ENCODE measurements at places on chromosomes 7 and 10. TPM values are rescaled to one million over a fixed set of nuclear protein-coding genes. Genes with fewer than 3 reads are reported as not detected.

DNA sequence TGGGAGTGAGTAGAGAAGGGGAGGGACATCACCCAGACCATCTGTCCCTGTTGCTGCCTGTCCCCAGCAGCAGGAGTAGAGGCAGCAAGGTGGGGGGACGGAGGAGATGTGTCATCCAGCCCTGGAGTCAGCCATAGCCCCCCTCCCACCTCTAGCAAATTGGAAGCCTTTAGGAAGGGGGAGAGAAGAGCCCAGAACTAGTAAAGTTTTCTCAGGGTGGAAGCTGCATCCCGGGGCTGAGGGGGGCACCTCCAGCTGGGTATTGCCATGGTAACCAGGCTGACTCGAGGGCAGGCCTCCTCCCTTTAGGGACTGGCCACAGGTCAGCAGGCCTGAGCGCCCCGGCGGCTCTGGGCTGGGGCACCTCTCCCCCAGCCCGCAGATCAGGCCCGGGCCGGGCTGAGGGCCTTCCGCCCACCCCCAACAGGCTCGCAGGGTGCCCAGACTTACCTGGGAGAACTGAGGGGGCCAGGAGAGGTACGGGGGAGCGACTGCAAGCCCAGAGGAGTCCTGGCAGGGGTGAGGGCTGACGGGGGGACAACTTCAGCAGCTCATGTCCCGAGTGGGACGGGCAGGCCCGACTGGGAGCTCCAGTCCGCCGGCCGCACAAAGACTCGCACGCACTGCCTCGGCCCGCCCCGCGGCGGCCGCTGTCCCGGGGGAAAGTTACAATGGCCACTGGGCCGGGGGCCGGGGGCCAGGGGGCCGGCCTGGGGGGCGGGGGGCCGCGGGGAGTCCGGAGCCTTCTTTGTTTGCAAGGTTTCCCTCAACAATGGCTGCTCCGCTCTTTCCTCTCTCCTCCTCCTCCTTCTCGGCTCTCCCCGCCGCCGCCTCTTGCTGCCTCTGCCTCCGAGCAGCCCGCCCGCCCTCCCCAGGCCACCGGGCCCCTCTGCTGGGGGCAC is 6.0 kb downstream of the LDB1 start:
- H3K27ac ChIP-seq = peak overlapping the region; percentile 38
- peak; percentile 69 for DNase-seq
- no peaks in the 10 kb centered on the region for H3K36me3 ChIP-seq

DNA sequence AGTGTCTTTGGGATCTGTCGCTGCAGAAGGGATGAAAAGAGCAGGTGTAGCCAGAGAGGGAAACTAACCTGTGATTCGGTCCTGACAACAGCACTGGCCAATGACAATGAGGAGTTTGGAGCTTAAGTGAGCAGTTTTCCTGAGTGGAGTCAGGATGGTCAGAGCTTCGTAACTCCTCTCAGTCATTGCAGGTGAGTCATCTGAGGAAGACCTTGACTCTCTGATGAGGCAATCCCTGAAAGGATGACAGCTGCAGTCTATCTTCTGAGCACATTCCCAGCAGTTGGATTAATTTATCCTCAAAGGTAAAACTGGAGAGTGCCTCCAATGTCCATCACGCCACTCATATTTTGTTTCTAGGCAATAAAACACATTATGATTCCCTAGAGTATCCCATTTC is 401.9 kb downstream of the POM121L12 start:
- no peaks in the 10 kb centered on the region for H3K36me3 ChIP-seq
- no peaks in the 10 kb centered on the region for H3K27me3 ChIP-seq
- DNase-seq = no peak
- no peak overlapping the region for H3K27ac ChIP-seq

Gene C10orf53
- polyA plus RNA-seq = not detected

Gene CPA2
- polyA plus RNA-seq = 4,591 TPM

DNA sequence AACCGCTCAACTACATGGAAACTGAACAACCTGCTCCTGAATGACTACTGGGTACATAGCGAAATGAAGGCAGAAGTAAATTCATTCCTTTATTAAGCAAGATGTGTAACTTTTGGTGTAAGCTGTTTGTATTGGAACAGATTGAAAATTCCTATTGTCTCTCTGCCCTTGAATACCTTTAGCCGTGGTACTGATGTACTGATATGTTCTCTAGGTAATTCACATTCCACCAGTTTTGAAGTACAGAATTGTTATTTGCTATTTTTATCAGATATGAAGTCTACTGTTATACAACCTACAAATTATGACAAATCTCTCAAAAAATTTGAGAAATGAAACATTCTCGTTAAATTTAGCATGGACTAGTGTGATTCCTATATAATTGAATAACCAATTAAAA is 17.7 kb downstream of the ZMYND11 start:
- peaks cover 6% of the 10 kb centered on the region for H3K4me1 ChIP-seq
- no peak for DNase-seq
- H3K27ac ChIP-seq = no peak overlapping the region
- H3K4me3 ChIP-seq = no peak overlapping the region
- H3K27me3 ChIP-seq = no peaks in the 10 kb centered on the region

- H3K4me3 ChIP-seq = no peak overlapping the region
- DNase-seq = no peak
- H3K36me3 ChIP-seq = no peaks in the 10 kb centered on the region
- no peaks in the 10 kb centered on the region for H3K4me1 ChIP-seq
- no peak overlapping the region for H3K27ac ChIP-seq
- no peaks in the 10 kb centered on the region for H3K27me3 ChIP-seq
These were observed 1152.0 kb downstream of the SORCS3 start for GRCh38 chr10:105793071-105793470.

DNA sequence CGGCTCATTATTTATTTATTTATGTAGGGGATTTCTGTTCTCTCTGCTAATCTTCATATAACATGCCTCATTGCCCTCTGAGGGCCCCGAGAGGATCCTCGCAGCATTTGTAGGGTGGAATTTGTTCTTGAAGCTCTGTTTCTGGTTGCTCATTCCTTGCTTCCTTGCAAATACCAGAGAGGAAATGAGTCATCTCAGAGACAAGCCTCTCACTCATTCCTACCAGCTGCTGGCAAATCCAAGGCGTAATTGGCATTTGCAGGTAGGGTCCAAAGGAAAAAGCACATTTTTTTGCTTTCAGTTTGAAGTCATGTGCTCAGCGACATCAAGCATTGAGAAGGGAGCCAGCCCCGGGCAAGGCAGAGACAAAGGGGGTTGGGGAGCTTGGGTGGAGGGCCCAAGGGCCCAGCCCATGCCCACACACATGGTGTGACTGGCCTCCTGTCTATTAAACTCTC is 501.6 kb downstream of the GALNT17 start:
- no peak overlapping the region for H3K27ac ChIP-seq
- H3K36me3 ChIP-seq = no peaks in the 10 kb centered on the region
- DNase-seq = no peak
- H3K4me1 ChIP-seq = no peaks in the 10 kb centered on the region
- H3K4me3 ChIP-seq = no peak overlapping the region
- no peaks in the 10 kb centered on the region for H3K27me3 ChIP-seq

DNA sequence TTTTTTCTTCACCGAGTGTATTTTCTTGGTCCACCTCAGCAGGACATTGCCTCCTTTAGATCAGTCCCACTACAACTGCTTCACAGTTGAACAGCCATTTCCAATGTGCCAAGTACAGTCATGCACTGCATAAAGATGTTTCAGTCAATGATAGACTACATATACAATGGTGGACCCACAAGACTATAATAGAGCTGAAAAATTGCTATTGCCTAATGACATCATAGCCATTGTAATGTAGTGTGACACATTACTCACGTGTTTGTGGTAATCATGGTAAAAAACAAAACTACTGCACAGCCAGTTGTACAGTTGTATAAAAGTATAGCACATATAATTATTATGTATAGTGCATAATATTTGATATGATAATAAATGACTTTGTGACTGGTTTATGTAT is 113.8 kb upstream of the HPS1 start:
- H3K4me3 ChIP-seq = no peak overlapping the region
- H3K27ac ChIP-seq = no peak overlapping the region
- no peaks in the 10 kb centered on the region for H3K27me3 ChIP-seq
- no peaks in the 10 kb centered on the region for H3K4me1 ChIP-seq

DNA sequence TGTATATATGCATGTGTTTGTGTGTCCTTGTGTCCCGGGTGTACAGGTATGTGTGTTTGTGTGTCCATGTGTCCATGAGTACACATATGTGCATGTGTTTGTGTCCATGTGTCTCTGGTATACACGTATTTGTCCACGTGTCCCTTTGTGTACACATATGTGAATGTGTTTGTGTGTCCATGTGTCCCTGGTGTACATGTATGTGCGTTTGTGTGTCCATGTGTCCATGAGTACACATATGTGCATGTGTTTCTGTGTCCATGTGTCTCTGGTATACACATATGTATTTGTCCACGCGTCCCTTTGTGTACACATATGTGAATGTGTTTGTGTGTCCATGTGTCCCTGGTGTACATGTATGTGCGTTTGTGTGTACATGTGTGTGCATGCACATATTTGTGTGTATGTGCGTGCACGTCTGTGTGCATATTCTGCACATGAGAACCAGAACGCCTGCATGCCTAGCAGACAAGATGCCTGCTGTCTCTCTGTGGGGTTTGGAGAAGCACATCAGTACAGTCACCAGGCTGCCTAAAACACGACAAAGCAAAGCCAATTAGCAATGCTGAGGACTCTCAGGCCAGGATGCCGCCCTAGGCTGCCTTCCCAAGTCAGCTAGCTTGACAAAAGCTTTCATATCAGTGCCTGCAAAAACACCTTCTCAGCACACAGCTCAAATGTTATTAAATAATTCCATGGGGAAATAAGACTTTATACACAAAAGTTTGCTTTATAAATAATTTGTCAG is 327.8 kb downstream of the PTPRN2 start:
- no peak overlapping the region for H3K4me3 ChIP-seq
- DNase-seq = no peak
- H3K27me3 ChIP-seq = no peaks in the 10 kb centered on the region
- no peaks in the 10 kb centered on the region for H3K4me1 ChIP-seq
- H3K36me3 ChIP-seq = no peaks in the 10 kb centered on the region

GRCh38 chr10:67246066-67246555 is 320.3 kb downstream of the LRRTM3 start:
- DNase-seq = no peak
- H3K4me3 ChIP-seq = no peak overlapping the region
- H3K36me3 ChIP-seq = no peaks in the 10 kb centered on the region
- no peak overlapping the region for H3K27ac ChIP-seq
- H3K4me1 ChIP-seq = no peaks in the 10 kb centered on the region

Gene HOXA1
- not detected for polyA plus RNA-seq

Gene OR2A42
- polyA plus RNA-seq = not detected

Gene STOX1
- 0.99 TPM for polyA plus RNA-seq

DNA sequence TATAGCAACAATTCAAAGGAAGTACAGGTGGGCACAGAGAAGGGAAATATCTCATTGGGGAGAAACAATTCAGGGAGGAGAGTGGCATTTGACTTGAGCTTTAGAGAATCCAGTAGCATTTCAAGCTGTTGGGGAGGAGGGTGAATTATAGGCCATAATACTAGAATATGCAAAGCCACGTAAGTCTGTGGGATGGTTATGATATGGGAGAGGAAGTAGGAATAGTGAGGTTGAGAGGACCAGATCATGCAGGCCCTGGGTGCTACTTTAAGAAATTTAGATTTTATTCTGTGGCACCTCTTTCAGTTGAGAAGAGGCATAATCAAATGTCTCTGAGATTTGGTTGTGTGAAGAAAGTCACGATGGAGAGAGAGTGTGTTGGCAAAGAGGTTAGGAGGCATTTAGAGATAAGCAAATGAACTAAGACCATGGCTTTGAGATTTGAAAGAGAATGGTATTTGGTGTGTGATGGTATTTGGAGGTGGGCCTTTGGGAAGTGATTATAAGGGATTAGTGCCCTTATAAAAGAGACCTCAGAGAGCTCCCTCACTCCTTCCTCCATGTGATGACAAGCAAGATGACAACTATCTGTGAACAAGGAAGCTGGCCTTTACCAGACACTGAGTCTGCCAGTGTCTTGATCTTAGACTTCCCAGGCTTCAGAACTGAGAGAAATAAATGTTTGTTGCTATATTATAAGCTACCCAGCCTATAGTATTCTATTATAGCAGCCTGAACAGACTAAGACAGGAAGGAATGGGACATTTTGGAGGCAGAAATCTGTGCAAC is 15.1 kb downstream of the ADD3 start:
- H3K4me1 ChIP-seq = no peaks in the 10 kb centered on the region
- no peak overlapping the region for H3K27ac ChIP-seq
- no peak overlapping the region for H3K4me3 ChIP-seq

DNA sequence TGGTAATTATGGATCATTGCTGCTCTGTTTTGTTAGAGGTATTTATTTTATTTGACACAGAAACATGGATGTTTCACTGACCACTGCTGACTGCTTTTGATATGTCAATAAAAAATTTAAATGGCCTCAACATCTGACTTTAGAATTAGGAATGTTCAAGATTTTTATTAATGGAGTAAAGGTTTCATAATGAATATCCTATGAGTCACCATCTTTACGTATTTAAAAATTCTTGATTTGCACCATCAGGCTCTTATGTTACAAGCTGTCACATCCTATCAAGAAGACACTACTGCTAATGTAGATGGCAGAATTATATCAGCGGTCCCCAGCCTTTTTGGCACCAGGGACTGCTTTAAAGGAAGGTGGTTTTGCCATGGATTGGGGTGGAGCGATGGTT is 578.7 kb upstream of the NRP1 start:
- H3K36me3 ChIP-seq = no peaks in the 10 kb centered on the region
- H3K27ac ChIP-seq = no peak overlapping the region
- no peak overlapping the region for H3K4me3 ChIP-seq
- H3K27me3 ChIP-seq = no peaks in the 10 kb centered on the region
- no peak for DNase-seq
